ENCODE measurements at places on chromosomes 2 and 18.

- no peak for DNase-seq
Measured at GRCh38 chr2:19899985-19900930, 1.5 kb downstream of the TTC32 start.

DNA sequence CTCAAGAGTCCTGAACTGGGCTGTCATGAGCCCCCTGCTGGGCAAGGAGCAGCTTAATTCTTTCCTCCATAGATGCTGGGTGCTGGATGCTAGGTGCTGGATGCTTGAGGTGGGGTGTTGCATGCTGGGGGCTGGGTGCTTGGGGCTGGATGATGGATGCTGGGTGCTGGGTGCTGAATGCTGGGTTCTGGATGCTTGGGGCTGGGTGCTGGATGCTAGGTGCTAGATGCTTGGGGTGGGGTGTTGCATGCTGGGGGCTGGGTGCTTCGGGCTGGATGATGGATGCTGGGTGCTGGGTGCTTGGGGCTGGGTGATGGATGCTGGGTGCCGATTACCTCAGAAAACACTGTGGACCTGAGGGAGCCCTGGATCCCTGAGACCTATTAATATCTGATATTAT is 837.7 kb downstream of the GALR1 start:
- no peak for DNase-seq

DNA sequence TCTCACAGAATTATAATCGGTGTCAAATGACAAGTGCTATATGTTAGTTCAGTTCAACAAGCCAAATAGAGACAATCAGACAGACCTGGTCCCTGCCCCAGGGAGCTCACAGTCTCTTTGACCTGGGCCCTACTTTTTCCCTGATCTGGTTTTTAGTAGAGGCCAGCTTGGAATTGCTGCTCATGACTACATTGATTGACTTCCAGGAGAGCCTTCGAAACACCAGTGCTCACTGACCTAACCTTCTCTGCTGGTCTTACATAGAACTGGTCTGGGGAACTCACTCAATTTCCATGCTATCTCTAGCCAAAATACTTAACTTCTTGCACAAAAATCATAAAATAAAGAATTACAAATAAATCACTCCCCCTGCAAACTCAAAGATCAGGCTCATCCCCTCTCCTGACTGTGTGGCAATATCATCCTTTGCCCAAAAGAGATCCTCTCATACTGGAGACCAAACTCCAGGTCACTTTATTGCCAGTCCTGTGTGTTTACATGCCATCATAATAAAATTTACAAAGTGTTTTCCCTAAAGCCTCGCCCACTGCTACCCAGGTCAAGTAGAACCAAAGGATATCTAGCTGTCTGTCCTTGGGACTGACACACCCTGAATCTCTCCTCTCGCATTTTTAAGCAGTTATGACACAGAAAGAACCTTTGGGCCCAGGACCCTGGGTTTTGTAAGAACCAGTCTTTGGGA is 53.2 kb downstream of the PROC start:
- no peak for DNase-seq

- no peak for DNase-seq
Measured at GRCh38 chr18:8899000-8899399, 193.6 kb downstream of the MTCL1 start.

DNA sequence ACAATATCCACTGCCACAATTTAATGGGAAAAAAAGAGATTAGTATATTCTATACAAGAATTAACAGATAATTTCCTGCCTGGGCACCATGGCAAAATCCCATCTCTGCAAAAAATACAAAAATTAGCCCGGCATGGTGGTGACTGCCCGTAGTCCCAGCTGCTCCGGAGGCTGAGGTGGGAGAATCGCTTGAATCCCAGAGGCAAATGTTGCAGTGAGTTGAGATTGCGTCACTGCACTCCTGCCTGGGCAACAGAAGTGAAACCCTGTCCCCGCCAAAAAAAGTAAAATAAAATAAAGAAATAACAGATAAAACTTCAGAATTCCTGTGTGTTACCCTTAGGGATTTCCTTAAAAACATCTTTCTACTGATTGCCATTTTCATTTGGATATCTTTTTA is 1194.8 kb upstream of the PIK3C3 start:
- no peak for DNase-seq

DNA sequence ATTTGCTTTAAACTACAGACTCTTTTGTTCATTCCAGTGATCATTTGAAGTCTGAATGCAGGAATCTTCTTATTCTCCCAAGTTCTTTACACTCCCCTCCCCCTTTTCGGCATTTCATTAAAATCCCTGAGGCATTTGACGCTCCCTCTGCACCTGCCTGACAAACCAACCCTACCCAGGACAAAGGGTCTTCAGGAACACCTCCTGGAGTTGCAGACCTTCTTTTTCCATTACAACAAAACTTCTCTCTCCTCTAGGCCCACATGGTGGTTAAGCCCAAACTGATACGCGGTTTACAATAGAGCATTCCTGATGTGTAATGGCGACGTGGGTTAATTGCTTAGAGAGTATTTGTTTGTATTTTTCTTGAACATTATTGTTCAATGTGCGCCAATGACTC is 367.4 kb downstream of the FBXO15 start:
- DNase-seq = no peak

Data from GM12891 (cell line).